ENCODE measurements at places on chromosomes 1 and 21.

DNA sequence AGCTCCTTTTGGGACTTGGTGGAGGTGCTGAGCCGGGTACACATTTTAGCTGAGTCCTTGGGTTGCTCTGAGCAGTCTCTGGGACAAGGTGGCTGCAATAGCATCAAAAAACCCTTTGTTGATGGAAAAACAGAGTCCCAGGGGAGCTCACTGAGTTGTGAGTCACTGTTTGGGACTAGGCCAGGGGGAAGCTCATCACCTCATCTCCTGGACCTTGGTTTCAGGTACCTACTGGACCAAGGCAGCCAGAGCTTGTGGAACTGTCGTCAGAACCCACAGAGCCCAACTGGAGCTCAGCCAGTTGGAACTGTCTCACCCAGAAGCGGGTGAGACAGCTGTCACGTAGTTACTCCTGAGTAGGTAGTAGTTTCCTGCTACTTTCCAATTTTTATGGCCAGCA is 146.7 kb downstream of the HLX start:
- no peak for DNase-seq

GRCh38 chr21:32515874-32516273 is 69.4 kb downstream of the TCP10L start:
- DNase-seq: no peak

DNA sequence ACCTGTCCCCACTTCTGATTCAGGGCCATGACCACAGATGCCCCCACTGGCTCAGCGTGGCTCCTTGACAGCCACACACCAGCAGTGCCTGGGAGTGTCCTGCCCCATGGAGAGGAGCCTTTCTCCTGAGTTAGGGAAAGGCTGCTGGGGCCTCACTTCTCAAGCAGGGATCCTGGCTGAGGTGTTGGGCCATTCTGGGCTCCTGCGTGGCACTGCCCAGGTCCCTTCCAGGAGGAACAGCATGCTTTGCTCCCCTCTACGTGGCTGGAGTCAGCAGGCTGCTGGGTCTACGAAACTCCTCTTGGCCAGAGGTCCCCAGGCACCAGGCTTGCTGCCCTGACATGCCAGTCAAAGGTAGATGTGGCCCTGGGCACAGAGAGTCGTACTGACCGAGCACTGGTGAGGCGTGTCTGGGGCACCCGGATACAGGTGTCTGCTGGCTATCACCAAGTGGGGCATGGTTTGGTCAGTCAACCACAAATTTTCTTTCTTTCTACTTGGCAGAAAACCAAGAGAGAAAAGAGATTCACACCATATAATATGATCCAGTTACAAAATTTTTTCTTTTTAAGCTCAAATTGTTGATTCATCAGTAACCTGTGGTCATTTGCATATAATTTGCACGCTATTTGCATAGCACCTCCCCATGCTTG is 4.1 kb downstream of the ADORA1 start:
- no peak for DNase-seq

- DNase-seq: no peak
Measured at GRCh38 chr1:224851210-224851847, 78.1 kb upstream of the DNAH14 start.

- DNase-seq: no peak
Measured at GRCh38 chr1:11067716-11068599, 8.1 kb upstream of the SRM start.

DNA sequence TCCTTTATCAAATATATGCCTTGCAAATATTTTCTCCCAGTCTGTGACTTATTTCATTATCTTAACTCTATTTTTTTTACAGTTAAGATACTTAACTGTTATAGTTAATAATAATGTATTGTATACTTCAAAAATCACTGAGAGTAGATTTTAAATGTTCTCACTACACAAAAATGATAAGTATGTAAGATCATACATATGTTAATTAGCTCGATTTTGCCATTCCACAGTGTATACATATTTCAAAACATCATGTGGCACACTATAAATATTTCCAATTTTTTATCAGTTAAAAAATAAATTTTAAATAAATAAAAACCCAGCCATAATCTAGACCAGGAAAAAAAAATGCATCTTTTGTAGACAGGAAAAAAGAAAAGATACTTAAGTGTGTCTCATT is 27.2 kb downstream of the CTTNBP2NL start:
- DNase-seq: no peak

DNA sequence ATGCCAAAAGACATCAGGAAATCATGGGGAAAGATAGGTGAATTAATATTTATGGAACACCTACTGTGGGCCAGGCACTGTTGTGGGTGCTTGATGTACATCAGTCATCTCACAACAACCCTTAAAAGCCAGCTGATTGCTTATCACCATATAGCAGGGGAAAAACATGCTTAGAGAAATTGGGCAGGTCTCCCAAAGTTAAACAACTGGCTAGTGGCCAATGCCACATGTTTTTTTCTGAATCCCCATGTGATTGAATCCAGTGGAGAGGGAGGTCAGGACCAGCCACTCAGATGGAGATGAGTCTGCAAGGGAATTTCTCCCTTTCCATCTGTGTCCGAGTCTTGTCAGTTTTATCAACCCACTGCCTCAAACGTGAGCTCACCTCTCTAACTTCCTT is 33.5 kb downstream of the UTP25 start:
- DNase-seq: no peak

DNA sequence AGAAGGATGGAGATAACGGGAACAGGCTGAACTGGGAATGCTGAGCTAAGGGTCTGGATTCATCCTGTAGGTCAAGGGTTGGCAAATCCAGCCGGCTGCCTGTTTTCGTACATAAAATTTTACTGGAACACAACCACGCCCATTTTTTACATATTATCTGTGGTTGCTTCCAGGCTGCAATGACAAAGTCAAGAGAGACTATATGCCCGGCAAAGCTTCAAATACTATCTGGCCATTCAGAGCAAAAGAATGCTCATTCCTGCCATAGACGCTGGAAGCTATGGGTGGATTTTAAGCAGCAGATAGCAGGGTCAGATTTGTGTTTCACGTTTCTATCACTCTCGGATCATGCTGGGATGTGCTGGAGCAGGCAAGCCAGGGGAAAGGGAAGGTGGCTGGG is 137.9 kb upstream of the EDN2 start:
- no peak for DNase-seq

GRCh38 chr1:41591891-41592290 is 107.4 kb upstream of the EDN2 start:
- no peak for DNase-seq

- no peak for DNase-seq
Measured at GRCh38 chr1:26780344-26780957, 7.3 kb upstream of the PIGV start.

DNA sequence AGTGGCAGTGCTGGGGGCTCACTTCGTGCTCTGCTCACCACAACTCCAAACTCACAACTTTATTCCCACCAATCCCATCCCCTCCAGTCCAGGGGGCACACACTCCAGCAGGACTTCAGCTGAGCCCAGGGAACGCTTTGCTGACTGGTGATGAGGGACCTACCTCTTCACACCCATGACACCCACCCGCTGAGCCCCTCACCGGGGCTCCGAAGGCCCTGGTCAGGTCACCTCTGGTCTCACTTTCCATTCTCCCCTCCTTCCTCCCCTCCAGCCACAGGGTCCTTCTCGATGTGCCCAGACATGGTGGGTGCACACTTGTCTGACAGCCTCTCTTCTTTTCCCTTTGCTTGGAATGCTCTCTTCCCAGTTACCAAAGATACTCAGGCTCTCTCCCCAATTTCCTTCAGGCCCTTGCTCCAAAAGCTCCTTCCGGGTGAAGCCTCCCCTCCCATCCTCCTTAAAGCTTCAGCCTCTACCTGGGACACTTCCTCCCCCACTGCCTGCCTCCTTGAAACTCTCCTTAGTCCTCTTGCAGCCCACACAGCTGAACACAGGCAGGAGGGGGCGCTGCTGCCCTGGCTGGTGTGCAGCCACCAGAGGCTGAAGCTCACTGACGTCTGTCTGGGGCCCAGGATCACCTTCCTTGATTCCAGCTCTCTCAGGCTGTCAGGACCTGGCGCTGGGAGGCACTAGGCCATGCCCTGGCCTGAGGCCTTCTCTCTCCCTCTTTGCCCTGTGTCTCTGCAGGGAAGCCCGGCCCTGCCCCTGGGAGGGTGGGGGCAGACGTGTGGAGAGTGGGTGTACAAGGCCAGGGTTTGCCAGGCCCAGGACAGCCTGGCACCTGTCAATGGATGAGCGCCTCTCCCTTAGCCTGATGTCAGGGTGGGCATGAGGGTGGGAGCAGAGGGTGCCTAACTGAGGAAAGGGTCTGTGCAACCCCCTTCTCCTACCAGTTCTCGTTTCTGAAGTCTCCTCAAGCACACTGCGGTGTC is 1.6 kb downstream of the KCNE1 start:
- no peak for DNase-seq

DNA sequence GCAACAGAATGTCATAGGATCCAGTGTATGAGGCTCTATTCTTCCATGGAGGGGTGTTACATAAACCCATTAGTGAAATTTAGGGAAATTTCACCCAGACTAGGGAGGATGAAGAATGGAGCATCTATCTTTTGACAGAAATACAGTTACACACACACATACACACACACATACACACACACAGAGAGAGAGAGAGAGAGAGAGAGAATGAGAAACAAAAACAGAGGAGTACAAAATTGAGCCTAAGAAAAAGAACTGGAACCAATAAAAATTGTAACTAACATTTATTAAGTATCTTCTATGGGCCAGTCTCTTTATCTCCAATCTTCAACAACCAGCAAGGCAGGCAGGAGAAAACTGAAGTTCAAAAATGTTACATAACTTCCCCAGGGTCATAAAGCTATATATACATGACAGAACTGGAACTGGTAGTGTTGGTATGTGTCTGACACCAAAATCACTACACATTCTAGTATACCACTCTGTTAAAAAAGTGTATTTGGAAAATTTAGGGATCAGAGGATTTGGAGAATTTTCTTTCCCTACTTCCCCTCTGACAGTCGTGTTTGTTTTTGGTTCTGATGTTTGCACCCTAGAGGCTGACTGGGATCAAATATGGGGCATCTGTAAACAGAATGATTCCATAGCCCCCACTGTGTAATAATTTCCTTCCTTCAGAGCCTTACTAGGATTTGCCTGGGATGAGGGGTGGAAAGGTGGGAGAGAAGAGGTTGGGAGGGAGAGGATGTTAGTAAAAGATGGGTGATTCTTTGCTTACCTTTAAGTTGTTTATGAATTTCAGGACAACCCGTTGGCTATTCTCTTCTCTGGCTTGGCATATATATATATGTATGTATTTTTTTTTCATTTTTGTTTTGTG is 1.0 kb upstream of the ZFYVE9 start:
- no peak for DNase-seq

GRCh38 chr1:166882893-166883292 is 6.8 kb upstream of the TADA1 start:
- no peak for DNase-seq

- DNase-seq: peak; percentile 76
Measured at GRCh38 chr1:226125097-226125630, 61.4 kb downstream of the ACBD3 start.

DNA sequence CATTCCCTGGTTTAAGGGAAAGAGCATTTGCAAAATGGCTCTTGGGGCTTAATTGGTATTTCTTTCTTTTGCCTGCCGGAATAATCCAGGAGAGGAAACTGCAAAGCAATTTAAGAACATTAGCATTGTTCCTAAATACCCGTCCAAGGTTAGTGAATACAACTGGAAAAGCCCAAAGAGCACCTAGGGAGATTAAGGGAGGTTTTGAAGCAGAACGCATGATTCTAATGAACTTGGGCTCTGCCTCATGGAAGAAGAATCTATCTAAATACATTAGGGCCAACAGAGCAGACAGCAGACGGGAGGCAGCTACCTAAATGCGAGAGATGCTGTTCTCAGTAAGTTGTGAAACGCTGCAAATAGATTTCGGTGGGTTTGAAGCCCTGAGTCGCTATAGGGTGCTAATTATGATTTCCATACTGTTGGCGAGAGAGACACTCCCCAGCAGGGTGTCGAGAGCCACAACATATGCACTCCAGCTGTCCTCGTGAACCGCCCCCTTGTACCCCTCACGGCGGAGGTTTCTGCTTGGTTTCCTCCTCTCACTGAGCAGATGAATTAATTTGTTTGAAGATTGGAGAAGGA is 326.7 kb upstream of the CAMK1G start:
- no peak for DNase-seq

DNA sequence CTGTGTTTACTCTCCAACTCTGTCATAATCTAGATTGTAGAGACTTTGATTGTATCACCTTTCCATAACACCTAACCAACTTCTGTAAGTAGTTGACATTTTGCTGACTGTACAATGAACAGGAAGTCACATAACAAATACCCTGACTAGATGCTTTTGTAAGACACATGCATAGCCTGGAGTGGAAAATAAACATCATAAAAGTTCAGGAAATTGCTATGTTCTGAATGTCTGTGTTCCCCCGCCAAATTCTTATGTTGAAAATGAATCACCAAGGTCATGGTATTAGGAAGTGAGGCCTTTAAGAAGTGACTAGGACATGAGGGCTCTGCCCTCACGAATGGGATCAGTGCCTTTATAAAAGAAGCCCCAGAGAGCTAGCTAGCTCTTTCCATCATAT is 40.4 kb upstream of the ZSWIM5 start:
- DNase-seq: no peak

GRCh38 chr1:195376190-195376589 is 1232.0 kb downstream of the KCNT2 start:
- DNase-seq: no peak

GRCh38 chr1:209444961-209445360 is 138.6 kb upstream of the CAMK1G start:
- no peak for DNase-seq

DNA sequence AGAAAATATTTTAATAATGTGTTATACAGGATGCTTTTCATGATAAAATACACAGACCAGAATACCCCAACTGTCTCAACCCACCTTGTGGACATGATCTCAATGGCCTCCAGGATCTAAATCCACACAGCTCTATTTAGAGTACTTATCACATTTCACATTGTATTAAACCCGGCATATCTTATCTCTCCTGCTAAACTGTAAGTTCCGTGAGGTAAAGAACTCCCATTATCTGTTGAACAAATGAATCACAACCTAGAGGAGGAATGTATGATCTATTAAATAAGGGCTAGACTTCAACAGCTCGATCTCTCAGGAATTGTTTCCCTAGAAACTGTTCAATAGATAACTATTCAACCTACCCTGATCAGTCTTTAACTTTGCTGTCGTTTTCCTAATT is 6.9 kb downstream of the ETV3 start:
- no peak for DNase-seq

DNA sequence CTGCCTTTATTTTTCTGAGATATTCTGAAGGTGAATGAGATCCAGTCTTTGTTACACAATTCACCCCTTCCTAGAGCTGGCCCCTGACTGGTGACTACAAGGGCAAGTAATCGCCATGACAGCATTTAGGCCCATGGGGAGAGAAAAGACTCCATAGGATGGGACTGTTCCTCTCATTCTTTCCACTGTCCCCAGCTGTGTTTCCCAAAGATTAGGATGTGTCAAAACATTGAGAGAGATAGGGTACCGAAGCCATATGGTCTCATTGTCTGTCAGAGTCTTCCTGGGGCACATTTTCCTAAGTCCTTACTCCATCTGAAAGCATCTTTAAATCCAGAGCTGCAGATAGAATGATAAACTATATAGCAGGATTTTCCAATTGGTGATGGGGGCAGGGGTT is 423.5 kb downstream of the OMA1 start:
- no peak for DNase-seq

- no peak for DNase-seq
Measured at GRCh38 chr21:36246080-36246631, 73.8 kb upstream of the MORC3 start.

GRCh38 chr1:223008808-223009207 is 134.2 kb downstream of the TLR5 start:
- DNase-seq: no peak
